Natural killer cell (primary cell): ENCODE measurements at places on chromosomes 16 and 17.

GRCh38 chr16:19490619-19491018 lies 31.3 kb downstream of the GDE1 start:
- no peak for DNase-seq

- DNase-seq, result no peak
These were observed 165.4 kb downstream of the COPRS start for GRCh38 chr17:31693433-31694220.

- no peak for DNase-seq
These were observed 11.8 kb downstream of the NLRC5 start for GRCh38 chr16:57001026-57001679.

DNA sequence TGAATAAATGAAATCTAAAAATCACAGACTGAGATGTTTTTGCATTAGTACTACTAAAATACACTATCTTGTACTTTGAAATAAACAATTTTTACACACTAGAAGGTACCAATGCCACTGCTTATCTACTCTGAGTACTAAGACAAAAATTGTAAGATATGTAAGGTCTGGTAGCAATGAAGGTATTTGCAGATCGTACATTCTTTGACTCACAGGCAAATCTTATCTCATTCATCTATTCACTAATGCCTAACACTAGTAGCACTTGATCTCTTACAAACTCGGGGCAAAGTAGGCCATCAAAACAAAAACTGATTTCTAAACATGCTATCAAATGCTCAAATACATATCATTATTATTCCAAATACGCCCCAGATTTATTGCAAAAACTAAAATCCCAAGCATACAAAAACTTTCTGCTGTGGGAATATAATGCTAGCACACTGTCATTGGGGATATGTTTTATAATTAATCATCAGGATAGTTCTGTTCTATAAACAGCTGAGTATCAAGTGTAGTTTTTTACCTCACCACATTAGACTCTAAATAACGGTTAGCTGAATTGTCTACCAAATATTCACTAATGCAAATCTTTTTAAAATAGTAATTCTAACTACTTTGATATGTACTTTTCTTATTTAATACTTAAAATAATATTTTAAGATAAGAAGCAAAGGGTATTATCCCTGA lies 68.0 kb downstream of the MED13 start:
- DNase-seq, result no peak

GRCh38 chr17:56119191-56119590 lies 34.1 kb upstream of the ANKFN1 start:
- DNase-seq, result no peak

DNA sequence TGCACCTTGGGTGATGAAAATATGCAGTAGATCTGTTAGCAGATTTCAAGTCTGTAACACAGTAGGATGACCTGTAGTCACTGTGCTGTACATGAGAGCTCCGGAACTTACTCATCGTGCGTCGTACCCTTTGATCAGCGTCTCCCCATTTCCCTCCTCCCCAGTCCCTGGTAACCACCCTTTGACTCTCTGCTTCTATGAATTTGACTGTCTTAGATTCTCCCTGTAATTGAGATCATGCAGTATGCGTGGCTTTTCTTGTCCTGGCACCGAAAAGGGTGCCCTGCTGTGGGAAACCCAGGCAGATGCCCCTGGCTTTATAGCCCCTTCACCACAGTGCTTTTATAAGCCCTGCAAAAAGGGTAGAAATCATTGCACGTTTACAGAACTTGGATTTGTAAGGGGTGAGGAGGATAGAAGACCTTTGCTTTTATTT lies 20.5 kb downstream of the CLEC16A start:
- DNase-seq, result no peak
